T47D (cell line): ENCODE measurements at places on chromosomes 6 and 20.

DNA sequence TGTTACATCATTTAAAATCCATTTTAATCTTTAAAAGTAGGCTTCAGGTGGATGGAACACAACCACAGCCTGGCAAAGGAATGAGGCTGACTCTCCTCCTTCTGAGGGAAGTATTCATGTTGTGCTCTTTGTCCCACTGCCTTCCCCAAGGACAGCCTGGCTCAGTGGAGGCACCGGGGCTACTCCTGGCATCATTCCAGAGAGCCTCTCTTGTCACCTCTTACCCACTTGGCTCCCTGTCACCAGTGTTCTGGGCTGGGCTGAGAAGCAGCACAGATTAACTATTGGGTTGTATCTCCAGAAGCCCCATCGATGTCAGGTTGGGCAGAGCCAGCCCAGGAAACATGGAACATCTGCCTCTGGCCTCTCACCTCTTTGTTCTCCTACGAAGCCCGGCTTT lies 10.7 kb upstream of the TP53INP2 start:
- no peak for DNase-seq

DNA sequence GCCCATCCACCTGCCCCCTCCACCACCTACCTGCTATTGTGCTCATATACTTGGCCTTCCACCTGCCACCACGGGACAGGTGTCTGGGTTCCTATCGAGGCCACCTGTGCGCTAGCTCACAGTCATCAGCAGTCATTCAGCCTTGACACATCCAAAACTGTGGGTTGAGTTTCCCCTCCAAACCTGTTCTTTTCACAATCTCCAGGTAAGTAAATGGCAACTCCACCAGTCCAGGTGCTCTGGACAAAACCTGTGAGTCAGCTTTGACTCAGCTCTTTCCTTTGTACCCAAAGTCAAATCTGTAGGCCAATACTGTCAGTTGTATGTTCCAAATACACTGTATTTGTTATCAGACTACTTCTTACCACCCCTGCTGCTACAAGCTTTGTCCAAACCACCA lies 52.6 kb downstream of the SPTLC3 start:
- no peak for DNase-seq

- DNase-seq: no peak
These were observed 14.2 kb upstream of the ATRN start for GRCh38 chr20:3456648-3457047.

DNA sequence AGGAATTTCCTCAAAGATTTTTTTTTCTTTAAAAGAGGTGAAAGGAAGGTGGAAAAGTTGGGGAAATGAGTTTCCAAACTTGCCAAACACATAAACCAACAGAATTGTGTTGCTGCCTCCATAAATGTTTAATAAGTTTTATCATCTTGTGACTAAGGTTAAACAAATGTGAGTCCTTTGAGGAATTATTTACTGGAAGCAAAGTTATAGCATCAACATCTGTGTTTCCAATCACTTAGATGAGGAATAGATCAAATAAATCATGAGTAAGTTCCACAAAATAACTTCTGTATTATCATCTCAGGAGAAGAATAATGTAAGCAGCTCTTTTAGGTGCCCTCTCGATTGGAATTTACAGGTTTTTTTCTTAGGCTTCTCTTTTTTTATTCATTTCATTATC lies 20.5 kb downstream of the TSHZ2 start:
- DNase-seq: no peak

- DNase-seq: no peak
These were observed 173.0 kb downstream of the GMDS start for GRCh38 chr6:2072453-2072852.

DNA sequence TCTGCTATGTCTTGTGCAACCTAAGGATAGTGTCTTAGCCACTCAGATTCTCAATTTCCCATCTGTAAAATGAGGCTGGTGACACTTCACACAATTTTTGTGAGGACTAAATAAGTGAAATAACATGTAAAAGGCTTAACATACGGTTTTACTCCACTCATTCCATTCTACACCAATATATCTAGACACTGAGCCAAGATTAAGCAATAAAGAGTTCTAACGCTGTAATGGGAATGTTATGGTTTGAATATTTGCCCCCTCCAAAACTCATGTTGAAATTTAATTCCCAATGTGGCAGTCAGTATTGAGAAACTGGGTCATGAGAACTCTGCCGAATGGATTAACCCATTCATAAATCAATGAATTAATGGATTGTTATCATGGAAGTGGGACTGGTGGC lies 301.0 kb downstream of the HACE1 start:
- no peak for DNase-seq

DNA sequence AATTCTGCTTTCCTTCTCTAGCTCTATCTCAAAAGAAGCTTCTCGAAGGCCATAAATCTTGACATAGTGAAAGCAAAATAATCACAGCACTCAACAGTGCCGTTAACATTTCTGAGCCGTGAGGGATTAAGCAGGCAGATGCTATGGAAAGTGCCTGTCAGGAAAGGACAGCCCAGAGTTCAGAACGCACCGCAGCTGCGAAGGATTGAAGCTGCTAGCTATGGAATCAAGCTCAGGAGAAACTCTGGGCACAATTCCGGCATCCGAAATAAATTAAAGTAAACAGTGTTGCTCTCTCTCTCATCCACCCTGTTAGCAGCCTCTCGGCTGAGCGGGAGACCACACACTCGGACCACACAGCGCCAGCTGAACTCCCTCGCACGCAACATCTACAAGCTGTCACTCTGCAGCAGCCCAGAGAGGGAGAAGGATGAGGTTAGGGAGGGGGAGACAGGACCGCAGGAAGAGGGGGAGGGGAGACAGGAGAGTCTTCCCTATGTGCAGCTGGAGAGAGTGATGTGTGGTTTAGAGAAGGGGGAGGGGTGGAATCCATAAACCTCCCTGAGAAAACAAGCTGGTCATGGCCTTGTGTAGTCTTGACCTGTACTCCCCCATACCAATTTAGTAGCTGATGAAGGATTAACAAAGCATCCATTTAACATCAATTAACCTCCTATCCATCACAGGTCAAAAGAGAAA lies 9.0 kb downstream of the EXOC2 start:
- no peak for DNase-seq

DNA sequence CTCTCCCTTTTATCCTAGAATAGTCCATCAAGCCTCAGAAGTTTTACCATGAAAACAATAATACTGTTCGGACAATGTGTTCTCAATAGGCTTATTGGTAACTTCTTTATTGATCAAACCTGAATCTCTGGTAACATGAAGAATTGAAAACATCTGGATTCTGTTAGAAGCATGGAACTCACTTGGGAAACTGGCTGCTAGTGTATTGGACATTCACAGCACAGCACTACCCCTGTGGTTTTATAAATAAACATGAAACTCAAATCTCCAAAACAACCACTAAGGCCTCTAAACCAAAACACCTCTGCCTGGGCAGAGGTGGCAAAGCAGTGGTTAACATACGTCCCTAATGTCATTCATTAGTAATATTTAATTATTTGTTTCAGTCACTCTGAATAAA lies 157.6 kb upstream of the KCNQ5 start:
- no peak for DNase-seq

- DNase-seq: peak; percentile 16
These were observed 143.6 kb upstream of the GJE1 start for GRCh38 chr6:141988954-141989705.

DNA sequence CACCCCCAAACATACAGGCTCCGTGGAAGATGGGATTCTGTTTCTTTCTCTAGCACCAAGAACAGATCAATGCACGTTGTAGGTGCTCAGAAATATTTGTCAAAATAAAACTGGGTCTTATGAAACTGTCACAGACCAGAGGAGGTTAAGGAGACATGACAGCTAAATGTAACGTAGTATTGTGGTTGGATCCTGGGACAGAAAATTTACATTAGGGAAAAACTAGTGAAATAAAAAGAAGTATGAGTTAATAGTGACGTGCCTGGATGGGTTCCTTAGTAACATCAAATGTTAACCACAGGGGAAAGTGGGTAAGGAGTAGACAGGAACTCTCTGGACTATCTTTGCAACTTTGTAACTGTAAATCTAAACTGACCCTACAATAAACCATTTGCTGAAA lies 31.5 kb downstream of the NOL4L start:
- DNase-seq: no peak

DNA sequence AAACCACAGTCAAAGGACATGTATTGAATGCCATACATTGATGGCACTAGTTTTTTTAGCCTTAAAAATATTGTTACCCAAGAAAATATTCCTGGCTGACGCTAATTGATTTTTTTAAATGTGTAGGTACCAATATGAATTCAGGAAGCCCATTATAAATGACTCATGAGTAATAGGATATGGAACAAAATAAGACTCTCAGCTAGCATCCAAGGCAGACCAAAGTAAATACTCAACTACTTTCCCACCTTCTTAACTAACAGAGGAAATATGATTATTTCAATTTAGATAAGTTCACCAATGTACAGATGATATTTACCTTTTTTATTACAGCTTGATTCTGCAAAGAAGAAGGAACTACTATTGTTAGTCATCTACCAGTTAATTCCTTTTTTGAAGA lies 43.2 kb upstream of the TXNDC5 start:
- no peak for DNase-seq

DNA sequence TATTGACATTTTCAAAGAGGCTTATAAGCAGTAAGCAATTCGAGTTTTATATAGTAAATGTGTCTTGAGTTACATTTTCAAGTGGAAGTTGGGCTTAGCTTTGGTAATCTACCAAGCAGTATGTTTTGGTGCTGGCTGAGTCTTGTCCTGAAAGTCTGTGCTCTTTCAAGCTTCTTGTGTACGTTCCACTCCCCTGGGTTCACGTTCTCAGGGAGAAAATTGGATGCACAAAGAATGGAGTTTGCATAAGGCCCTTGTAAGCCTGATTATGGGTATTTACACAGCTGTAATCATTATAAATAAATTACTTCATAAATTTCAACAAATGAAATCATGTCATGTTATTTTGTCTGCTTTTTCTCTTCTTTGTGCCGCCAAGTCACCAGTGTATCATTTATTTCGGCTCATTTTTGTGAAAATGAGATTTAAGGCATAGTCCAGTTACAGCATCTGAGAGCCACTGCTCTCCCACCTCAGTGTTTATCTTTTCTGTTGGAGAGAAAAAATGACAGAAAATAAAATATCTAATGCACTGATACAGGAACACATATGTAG lies 262.5 kb downstream of the BTBD3 start:
- no peak for DNase-seq

DNA sequence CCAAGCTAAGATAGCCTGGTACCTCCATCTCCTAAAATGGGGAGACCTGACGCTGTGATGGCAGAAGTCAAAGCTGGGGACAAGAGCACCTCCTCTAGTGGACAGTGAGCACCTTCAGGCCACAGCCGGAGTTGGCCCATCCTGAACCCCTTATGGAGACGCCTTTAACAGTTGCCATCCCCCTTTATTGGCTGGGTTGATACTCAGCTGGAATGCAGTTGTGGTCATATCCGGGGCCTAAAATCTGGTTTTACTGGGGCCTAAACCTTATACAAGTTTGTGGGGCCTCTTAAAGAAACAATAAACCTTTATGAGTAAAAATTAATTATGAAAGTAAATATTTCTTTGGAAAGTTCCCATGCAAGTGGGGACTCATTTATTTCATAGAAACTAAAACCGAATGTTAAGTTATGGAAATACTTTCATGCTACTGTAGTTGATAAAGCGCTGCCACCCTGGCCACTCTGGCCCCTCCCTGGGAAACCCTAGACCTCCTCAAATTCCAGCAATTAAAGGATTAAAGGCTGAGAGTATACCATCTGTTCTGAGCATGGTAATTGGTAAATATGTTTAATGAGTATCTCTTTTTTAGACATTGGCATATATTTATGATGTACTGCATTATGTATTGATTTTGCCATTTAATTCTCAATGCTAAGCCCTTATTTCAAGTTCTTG lies 95.1 kb upstream of the SASH1 start:
- DNase-seq: no peak

GRCh38 chr6:3697609-3698008 lies 53.9 kb downstream of the PXDC1 start:
- DNase-seq: no peak

GRCh38 chr6:105608711-105609374 lies 206.0 kb upstream of the PREP start:
- DNase-seq: peak; percentile 96

- no peak for DNase-seq
These were observed 1.0 kb downstream of the NUDT3 start for GRCh38 chr6:34391473-34391785.

- DNase-seq: no peak
These were observed 28.8 kb upstream of the ANGPT4 start for GRCh38 chr20:944774-945410.

DNA sequence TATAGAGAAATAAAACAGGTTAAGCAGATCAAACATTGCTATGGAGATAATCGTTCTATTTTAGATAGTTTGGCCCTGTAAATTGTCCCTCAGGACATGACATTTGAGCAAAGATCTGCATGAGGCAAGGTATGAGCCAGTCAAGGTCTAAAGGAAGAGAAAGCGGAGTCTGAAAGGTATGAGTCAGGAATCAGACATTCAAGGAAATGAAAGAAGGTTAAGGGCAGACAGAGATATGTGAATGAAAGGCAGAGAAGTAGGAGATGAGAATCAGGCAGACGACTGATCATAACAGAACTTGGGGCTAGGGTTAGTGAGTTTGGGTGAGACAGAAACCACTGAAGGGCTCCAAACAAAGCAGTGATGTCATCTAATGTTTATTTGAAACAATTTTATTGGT lies 775.8 kb downstream of the MAFB start:
- no peak for DNase-seq

DNA sequence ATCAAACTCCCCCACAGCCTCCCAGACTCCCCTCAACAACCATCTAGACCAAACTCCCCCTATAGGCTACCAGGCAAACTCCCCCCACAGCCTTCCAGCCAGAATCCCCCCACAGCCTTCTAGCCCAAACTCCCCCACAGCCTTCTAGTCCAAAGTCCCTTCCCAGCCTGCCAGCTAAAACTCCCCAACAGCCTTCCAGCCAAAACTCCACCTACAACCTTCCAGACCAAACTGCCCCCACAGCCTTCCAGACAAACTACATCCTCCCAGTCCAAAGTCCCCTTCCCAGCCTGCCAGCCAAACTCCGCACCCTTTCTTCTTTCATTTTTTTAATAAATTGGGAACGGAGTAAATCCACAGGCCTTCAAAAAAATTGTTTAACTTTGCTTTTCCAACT lies 37.4 kb upstream of the SYNDIG1 start:
- DNase-seq: no peak

- no peak for DNase-seq
These were observed 21.0 kb upstream of the RNF24 start for GRCh38 chr20:4036351-4036750.

DNA sequence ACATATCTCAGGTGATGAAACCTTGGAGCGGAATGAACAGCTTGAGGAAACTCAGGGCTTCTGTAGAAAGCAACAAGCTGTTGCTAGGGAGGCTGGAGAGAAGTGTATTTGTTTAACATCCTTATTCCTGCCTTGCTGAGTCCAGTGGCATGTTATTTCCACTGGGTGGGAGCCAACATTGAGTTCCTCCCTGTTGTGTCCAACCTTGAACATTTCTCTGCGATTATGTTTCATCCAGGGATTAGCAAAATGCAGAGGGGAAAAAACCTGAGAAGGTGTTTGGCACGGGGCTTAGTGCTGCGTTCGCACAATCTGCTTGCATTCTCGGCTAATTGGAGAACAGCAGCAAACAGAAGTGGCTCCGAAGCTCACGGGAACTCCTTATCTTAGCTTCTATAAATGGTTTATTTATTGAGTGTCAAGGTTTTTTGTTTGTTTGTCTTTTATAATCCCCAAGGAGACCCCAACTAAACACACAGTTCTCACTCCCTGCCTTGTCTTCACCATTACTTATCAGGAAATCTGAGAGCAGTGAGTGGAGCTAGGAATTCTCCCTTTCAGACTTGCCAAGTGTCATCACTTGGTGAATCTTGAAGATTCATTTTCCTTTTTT lies 412.8 kb downstream of the CDC5L start:
- peak; percentile 41 for DNase-seq

GRCh38 chr20:46828471-46828870 lies 66.2 kb upstream of the EYA2 start:
- DNase-seq: no peak

GRCh38 chr6:88165844-88166492 lies at the start of gene CNR1:
Gene CNR1 (minus strand): TSS chr6:88166347. CDS start chr6:88145274, 21,073 bp downstream.
- no peak for DNase-seq
